ENCODE measurements at places on chromosomes 2 and 18.

- DNase-seq: no peak
Measured at GRCh38 chr2:181858600-181858999, 32.9 kb upstream of the ITPRID2 start.

GRCh38 chr2:1837458-1837857 lies 93.1 kb upstream of the PXDN start:
- DNase-seq: no peak

- no peak for DNase-seq
Measured at GRCh38 chr18:64149916-64150438, 1.1 kb upstream of the LINC00305 start.

DNA sequence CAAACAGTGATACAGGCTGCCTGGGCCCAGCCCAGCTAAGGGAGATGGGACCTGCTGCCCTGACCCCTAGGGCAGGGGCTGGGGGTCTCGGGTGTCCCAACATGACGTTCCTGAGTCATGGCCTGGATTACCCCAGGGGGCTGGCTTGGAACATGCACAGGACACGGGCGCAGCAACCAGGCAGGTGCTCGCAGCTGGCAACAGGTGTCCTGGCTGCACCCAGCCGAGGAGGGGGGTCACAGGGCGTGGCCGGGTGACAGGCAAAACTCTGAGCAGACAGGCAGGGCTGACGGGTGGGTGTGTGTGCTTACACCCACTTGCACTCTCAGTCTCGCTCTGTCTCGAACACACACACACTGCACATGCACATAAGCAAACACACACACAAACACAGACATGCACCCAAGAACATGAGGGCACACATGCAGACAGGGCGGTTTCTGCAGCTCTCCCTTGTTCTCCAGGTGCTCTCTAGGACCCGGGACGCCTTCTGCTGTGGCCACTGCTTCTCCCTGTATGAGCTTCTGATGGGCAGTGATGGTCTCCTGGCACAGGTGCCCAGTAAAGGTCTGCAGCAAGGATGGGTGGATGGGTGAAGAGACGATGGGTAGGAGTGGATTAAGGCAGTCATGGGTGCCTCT lies 33.7 kb upstream of the TAF1B start:
- DNase-seq: no peak

DNA sequence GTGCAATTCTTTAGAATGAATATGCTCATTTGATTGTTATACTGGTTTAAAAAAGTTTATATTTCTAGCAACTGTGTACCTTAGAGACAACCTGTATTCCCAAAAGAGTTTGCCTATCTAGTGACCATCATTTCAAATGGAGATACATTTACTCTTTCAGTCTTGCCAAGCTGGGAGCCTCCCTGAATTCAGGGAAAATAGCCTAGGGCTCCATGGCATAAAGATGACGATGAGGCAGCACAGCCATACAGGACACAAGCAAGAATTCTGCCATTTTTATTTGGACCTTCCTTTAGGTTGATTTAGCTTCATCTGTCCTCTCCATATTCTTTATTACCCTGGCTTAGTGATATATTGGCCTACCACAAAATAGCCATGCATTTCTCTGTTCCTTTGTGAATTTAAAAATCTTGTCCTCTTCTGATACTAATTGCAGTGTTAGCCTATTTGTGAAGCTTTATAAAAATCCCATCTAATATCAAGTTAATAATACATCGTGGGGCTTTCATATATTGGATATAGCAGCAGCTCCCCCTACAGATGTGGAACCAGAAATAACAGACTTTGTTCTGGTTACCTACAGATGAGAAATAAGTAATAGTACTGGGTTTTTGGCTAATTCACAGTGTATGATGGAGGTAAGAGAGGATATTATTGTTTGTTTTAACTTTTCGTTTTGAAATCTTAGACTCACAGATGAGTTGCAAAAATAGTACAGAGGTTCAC lies 1661.9 kb upstream of the PIK3C3 start:
- DNase-seq: no peak

- peak; percentile 49 for DNase-seq
Measured at GRCh38 chr18:5295231-5295920, at the start of gene ZBTB14. Gene ZBTB14 (minus strand): TSS chr18:5295726. CDS start chr18:5293246, 2,480 bp downstream.

DNA sequence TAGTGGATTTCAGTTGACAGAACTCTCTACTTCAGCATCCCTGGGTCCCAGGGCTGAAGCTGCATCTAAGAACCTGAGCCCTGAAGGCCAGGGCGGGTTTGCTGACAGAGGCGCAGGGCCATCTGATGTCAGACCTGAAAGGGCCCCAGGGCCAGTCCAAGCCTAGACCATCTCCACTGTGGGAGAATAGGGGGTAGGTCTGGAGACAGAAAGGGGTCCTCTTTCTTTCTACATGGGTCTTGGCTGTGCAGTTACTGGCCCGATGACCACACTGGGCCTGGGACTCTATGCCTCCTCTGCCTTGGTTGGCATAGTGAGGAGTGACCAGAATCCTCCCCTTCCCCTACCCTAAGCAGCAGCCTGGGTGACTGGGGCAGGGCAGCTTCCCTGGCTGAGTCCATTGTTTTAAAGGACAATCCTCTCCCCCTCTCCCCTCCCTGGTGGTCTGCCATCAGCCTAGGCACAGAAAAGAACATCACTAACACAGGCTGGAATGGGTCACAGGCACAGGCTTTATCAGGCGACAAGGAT lies 34.5 kb downstream of the HS1BP3 start:
- DNase-seq: no peak

- no peak for DNase-seq
Measured at GRCh38 chr18:22613788-22614187, 196.1 kb upstream of the CTAGE1 start.

GRCh38 chr2:63023444-63023843 lies 27.2 kb upstream of the OTX1 start:
- DNase-seq: no peak

DNA sequence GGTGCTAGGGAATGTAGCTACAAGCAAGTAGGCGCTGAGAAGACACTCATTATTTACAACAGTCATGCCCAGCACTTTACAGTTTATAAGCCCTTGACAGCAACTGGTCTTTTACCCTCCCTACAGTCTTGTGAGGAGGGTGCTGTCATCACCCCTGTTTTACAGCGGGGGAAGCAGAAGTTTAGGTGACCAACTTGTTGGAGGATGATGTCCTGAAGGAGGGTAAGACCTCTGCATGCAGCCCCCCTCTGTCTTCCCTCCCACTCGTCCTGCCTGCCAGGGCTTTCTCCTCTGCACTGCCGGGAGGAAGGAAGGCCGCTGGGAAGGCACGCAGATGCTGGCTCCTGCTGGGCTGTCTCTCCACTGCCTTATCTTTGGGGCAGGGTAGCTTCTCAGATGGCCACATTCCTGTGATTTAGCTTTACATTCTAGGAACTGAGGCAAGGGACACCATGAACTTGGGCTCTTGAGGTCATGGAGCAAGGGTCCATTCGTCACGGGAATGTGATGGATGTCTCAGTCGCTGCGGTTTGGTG lies 972 bp downstream of the IL1R1 start:
- DNase-seq: no peak

DNA sequence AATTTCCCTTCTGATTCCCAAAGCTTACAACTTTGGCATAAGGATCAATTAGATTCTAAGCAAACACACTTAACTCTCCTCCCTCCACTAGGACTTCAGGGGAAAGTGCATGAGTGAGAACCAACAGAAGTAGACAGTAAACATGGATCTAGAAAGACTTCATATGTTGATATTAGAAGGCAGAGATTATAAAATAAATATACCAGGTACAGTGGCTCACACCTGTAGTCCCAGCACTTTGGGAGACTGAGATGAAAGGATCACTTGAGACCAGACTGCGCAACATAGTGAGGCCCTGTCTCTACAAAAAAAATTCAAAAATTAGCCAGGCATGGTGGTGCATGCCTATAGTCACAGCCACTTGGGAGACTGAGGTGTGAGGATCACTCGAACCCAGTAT lies 15.9 kb downstream of the NBEAL1 start:
- DNase-seq: no peak

DNA sequence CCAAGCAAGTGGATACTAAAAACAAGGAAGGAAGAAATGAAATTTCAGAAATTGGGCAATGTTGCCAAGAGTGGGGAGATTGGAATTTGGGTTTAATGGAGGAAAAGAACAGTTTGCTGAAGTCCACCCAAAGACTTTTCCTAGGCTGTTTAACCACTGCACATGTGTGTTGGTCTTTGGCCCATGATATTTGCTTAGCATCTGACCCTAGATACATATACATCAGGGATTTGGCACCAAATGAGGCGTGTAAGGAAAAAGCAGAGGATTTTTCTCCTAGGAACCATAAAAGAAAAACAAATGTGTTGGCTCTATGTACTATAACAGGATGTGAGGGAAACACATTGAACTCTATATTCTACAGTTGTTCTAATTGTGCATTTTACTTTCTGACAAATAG lies 80.7 kb upstream of the CD28 start:
- DNase-seq: no peak

- no peak for DNase-seq
Measured at GRCh38 chr2:76612764-76613163, 902.0 kb upstream of the GCFC2 start.

DNA sequence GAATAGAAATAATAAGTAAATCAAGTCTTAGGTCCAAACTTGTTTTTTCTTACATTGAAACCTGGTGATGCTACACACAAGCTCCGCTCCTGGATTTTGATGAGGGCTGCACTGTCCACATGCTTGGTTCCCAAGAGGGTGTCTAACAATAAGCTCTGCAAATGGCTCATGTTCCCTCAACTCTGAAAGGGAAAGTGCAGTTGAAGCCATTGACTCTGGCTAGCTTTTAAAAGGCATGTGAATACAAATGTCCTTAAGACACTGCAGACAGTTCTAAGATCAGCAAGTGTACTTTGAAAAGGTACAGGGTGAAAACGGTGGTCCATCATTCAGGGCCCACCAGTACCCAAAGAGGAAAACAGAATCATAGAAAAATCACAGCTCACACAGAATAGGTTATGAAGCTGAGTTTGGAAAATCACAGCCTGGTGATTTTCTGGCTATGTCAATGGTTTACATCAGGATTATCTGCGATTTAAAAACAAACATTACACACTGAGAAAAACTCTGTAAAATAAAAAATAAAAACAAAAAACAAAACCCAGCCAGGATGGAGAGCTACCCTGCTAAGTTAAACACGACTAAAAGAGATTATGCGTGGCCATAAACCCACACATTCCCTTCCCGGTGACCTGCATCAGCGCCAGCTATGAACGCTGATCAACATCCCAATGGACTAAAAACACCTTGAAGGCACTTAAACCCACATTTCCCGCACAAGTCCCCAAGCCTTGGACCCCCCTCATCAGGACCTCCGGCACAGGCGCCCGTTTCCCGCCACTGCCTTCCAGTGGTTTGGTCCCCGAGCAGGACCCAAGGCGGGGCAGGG lies 554 bp downstream of the PFN4 start:
- no peak for DNase-seq

DNA sequence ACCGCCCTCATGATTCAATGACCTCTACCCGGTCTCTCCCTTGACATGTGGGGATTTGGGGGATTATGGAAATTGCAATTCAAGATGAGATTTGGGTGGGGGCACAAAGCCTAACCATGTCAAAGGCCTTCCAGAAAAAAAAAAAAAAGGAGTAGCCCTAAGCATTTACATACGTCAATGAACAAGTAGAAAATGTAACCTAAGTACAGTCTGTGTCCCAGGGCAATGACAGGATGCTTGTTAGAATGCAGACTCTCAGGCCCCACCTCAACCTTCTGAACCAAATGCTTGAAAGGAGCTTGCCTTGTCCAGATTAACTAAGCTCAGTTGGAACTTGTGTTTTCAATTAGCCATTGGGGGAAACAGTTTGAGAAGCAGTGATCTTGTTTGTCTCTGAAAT lies 802.1 kb downstream of the CPS1 start:
- DNase-seq: no peak

- no peak for DNase-seq
Measured at GRCh38 chr2:150695451-150696135, 208.1 kb upstream of the RND3 start.
